CD4-positive, alpha-beta memory T cell (primary cell): ENCODE measurements at places on chromosomes 3 and 15. TPM values are rescaled to one million over a fixed set of nuclear protein-coding genes. Genes with fewer than 3 reads are reported as not detected.

RTP1 gene
- total RNA-seq: not detected

RABL3 gene
- total RNA-seq: 31.9 TPM

GORASP1 gene
- total RNA-seq: 57.1 TPM

SLCO2A1 gene
- total RNA-seq: not detected

CERS3 gene
- total RNA-seq: 1.6 TPM

GOLGA6L1 gene
- total RNA-seq: not detected

SEMA7A gene
- 1.9 TPM for total RNA-seq

CSTA gene
- 0.61 TPM for total RNA-seq

CX3CR1 gene
- 0.33 TPM for total RNA-seq

FETUB gene
- not detected for total RNA-seq

IGDCC3 gene
- total RNA-seq: not detected

BHLHE40 gene
- total RNA-seq: 45.8 TPM

MORC1 gene
- total RNA-seq: not detected

MAGI1 gene
- total RNA-seq: 0.20 TPM

DNAH12 gene
- 0.11 TPM for total RNA-seq
